ENCODE measurements at places on chromosomes 6 and 20.

GRCh38 chr6:70956191-70956450 is 739 bp downstream of the B3GAT2 start:
- DNase-seq, result no peak

GRCh38 chr6:107603006-107603370 is 113.1 kb downstream of the SOBP start:
- peak; percentile 65 for DNase-seq

DNA sequence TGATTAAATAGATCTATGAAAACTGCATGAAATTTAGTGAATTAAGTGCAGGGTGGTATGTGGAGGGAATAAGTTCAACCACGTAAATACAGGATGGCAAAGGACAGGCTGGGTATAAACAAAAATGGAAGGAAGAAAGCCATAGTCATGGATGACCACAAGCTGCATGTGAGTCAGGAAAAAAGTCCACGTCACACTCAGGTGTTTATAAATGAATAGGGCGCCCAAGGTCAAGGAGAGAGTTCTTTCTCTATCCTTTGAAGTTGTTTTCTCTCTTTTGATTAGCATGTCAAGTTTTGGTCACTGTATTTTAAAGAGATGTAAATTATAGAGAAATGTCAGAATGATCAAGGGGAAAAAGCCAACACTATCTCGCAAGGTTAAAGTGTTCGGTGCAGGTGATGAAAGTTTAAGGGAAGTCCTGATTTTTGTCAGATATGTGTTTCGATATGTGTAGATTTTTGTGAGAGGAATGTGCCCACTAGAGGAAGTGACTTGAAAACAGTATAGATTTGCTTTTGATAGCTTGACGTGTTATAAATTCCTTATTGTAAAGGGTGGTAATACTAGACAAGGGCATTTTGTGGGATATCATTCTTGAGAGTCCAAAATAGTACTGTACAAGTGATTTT is 58.7 kb downstream of the MAP3K4 start:
- DNase-seq, result no peak

- DNase-seq, result no peak
Observed at GRCh38 chr20:63759377-63759901, 19.9 kb downstream of the SLC2A4RG start.

- DNase-seq, result peak; percentile 59
Observed at GRCh38 chr20:59603176-59603575, 1.2 kb upstream of the PHACTR3 start.

Measured in globus pallidus (tissue), 1 donor.